Caudate nucleus (tissue), 63 donors: ENCODE measurements at places on chromosomes 12 and 14.

- DNase-seq: peak; percentile 72
Observed at GRCh38 chr14:50762001-50762930, 68.7 kb downstream of the NIN start.

- no peak for DNase-seq
Observed at GRCh38 chr12:25993901-25994651, 35.6 kb downstream of the RASSF8 start.

DNA sequence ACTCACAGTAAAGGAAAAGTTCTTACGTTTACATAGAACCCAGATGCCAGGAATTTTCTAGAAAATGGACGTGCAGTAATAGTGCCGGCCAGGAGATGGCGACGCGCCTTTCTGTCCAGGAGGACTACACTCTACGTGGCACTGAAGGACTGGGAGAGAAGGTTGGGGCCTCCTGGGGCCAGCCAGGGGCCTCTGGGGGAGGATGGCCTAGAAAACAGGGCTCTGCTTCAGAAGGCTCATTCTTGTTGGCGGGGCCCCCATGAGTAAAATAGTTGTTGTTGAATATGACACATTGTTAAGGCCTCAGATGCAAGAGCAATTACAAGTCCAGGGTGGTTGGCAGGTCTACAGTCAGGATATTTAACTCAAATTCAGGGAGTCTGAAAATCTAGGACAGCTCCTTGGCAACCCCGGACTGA, 120.1 kb upstream of the MAX start:
- peak; percentile 49 for DNase-seq

- DNase-seq: no peak
Observed at GRCh38 chr14:58733451-58734208, 95.9 kb downstream of the DACT1 start.

DNA sequence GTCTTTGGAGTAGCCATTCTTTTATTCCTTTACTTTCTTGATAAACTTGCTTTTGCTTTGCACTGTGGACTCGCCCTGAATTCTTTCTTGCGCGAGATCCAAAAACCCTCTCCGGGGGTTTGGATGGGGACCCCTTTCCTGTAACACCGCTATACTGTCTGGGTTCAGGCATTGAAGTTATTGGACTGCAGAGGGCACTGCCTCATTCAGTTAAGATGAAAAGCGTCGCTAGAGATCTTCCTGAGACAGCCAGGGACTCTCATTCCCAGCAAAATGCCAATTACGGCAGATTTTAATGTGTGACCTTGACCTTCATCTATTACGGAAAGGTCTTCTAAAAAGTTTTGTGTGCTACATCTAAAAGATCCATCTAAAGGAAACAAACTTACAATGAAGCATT, 17.3 kb upstream of the RIMKLB start:
- DNase-seq: no peak

DNA sequence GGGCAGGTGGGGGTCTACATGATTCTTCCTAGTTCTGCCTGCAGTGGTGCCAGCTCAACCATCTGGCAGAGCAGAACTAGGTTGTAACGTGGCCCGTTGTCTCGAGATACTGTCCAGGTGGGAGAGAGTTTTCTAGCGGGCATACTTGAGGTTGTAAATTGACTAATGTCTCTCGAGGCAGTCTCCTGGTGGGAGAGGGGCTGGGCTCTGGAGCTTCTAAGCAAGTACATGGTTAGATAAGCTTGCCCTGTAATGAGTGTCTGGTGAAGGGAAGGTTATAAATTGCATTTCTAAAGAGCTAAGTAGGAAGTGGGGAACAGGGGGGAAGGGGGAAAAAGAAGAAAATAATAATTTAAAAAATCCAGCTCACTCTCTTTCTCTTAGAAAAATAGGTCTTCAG, 18.1 kb downstream of the BDKRB1 start:
- no peak for DNase-seq

- no peak for DNase-seq
Observed at GRCh38 chr12:81354327-81354932, 276.6 kb downstream of the ACSS3 start.

DNA sequence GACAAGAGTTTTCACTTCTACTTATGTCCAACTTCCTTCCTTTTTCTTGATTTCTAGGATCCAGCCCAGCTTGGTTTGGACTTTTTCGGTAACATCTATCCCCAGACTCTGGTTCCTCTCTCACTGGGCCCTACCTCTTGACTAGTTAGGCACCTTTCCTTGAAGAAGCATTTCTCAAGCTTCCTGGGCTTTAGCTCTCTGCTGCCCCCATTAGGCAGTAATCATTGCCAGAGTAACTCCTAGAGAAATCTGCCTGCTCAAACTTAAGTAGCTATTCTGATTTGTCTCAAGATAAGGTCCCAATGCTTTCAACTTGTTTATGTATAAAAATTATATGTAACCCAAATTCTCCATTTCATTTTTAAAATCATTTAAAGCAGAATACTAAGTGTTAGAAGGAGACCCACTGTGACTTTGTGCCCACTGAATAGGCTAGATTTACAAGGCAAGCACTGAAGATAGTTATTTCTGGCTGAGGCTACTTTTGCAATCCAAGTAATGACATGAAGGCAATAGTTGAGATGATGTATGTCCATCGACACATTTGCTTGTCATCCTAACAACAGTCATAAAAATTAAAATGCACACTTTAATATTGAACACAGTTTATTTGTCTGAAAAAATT, 275.0 kb upstream of the G2E3 start:
- DNase-seq: no peak

- DNase-seq: no peak
Observed at GRCh38 chr12:113469949-113470743, 1.5 kb downstream of the LHX5 start.
